Common myeloid progenitor, CD34-positive (primary cell): ENCODE measurements at places on chromosomes 1 and 21.

- no peaks in the 10 kb centered on the region for H3K36me3 ChIP-seq
- H3K27me3 ChIP-seq = no peaks in the 10 kb centered on the region
- no peak for DNase-seq
- no peak overlapping the region for H3K27ac ChIP-seq
- H3K4me1 ChIP-seq = no peaks in the 10 kb centered on the region
Measured at GRCh38 chr1:16117369-16117768, 38.5 kb downstream of the EPHA2 start.

DNA sequence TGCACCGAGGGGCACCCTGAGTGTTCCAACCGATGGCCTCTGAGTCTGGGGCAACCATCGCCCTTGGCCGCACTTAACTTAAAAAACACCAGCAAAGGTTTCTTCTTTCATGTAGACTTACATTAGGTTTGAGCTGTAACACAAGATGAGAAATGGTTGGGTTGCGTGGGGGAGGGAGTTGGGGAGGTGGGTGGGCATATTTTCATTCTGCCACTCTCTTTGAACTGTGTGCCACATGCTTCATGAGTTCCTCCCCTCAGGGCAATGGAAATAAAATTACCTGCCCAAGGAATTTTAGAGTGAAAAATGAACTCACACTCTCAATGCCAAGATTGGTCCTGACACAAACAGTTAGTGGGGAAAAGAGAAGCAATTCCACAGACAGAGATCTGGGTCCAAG is 430.1 kb upstream of the USP24 start:
- H3K4me3 ChIP-seq = no peak overlapping the region
- DNase-seq = no peak
- no peaks in the 10 kb centered on the region for H3K36me3 ChIP-seq
- no peaks in the 10 kb centered on the region for H3K27me3 ChIP-seq
- H3K4me1 ChIP-seq = no peaks in the 10 kb centered on the region
- no peak overlapping the region for H3K27ac ChIP-seq

DNA sequence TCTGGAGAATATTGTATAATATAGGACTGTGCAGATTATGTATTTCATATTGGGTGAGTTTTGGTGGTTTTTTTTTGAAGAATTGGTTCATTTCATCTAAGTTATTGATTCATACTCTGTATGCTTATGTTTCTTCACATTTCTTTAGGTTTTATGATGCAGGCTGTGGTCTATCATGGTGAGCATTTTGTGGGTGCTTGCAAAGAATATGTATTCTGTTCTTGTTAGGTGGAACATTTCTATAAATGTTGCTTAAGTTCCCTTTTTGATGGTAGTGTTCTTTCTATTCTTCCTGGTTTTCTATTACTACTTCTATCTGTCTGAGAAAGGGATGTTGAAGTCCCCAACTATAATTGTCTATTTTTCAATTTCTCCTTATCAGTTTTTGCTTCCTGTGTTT is 42.6 kb downstream of the PKN2 start:
- H3K36me3 ChIP-seq = peaks cover 4% of the 10 kb centered on the region
- peak overlapping the region; percentile 3 for H3K27ac ChIP-seq
- peaks cover 9% of the 10 kb centered on the region for H3K4me1 ChIP-seq

DNA sequence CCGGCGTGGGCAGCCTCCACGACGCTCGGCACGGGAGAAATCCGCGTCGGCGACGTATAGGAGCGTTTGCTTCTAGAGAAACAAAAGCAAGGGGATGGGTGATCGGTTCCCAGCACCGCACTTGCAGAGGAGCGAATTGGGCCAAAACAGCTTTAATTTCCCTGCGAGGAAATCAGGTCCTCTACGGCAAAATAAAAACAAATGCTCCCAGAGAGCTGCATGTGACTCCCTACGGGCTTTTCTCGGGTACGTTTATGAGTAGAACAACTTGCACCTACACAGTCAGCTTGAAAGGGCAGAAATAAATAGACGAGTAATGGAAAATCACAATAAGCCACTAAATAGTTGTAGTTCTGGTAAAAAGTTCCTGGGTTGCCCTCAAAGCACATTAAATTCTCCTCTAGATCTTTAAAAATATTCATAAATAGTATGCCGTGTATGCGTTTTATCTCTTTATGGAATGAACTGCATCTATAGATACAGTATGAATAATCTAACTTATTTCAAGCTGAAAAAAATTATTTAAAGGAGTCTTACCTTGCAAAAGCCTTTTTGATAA is 1.2 kb downstream of the NHLH2 start:
- H3K36me3 ChIP-seq = no peaks in the 10 kb centered on the region
- peaks cover 23% of the 10 kb centered on the region for H3K4me1 ChIP-seq
- no peak overlapping the region for H3K4me3 ChIP-seq
- H3K27me3 ChIP-seq = peaks cover 84% of the 10 kb centered on the region
- DNase-seq = no peak
- no peak overlapping the region for H3K27ac ChIP-seq

DNA sequence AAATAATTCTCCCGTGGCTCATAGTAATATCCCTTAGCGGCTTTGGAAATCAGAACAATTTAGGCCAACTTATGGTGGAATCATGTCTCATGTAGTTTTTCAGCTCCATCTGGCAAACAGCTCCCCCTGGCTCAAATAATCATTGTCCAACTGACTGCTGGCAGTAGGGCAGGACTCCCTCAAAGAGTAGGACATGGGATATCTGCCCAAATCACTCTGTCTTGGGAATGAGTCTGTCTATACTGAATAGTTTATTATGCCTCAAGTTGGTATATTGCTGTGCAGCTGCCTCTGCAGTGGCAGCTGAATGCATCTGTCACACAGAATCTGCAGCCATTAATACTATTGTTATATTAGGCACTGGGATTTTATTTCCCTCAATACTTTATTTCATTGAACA is 255.7 kb downstream of the COL11A1 start:
- H3K27ac ChIP-seq = no peak overlapping the region
- DNase-seq = no peak
- H3K4me3 ChIP-seq = no peak overlapping the region
- H3K27me3 ChIP-seq = no peaks in the 10 kb centered on the region
- H3K36me3 ChIP-seq = no peaks in the 10 kb centered on the region
- H3K4me1 ChIP-seq = no peaks in the 10 kb centered on the region

GRCh38 chr1:54112027-54112426 is 40.8 kb downstream of the CDCP2 start:
- no peaks in the 10 kb centered on the region for H3K27me3 ChIP-seq
- H3K4me3 ChIP-seq = no peak overlapping the region
- no peaks in the 10 kb centered on the region for H3K36me3 ChIP-seq
- H3K4me1 ChIP-seq = no peaks in the 10 kb centered on the region

DNA sequence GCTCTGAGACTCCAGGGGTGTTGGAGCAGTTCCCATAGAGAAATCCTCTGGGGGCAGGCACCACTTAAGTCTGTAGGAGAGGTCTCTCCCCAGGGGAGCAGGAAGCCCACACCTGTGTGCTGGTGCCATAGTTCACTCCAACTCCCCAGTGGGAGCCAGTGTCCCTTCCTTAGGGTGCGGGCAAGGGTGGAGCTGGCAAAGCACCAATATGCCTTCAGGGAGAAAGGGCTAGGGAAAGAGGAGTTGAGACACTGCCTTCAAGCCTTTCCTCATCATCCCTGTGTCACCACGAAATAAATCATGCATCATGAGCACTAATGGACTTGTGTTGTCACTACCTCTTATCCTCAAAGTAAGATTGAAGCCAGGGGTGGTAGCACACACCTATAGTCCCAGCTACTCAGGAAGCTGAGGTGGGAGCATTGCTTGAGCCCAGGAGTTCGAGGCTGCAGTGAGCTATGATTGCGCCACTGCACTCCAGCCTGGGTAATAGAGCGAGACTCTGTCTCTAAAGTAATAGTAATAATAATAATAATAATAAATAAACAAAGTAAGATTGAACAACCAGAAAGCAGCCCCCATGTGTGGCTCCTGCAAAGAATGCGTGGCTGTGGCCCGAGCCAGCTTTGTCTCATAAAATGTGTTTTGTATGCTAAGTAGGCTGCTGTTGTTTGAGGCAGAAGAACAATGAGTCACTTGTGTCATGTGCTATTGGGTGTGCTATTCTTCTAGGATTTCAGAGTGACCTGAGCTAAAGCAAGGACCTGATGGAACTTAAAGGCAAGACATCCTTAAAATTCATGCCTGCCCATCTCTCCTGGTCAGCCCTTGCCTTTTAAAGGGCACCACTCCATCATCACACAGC is 6.7 kb upstream of the TIE1 start:
- H3K4me3 ChIP-seq = no peak overlapping the region
- peak; percentile 18 for DNase-seq
- H3K36me3 ChIP-seq = no peaks in the 10 kb centered on the region
- peaks cover 17% of the 10 kb centered on the region for H3K4me1 ChIP-seq
- no peak overlapping the region for H3K27ac ChIP-seq

- H3K27me3 ChIP-seq = no peaks in the 10 kb centered on the region
- peak overlapping the region; percentile 93 for H3K27ac ChIP-seq
- H3K4me1 ChIP-seq = peaks cover 62% of the 10 kb centered on the region
Measured at GRCh38 chr1:156750191-156750672, 1.2 kb downstream of the HDGF start.

- H3K27ac ChIP-seq = no peak overlapping the region
- no peak overlapping the region for H3K4me3 ChIP-seq
- H3K4me1 ChIP-seq = no peaks in the 10 kb centered on the region
- H3K36me3 ChIP-seq = no peaks in the 10 kb centered on the region
- no peaks in the 10 kb centered on the region for H3K27me3 ChIP-seq
- DNase-seq = no peak
Measured at GRCh38 chr1:175136246-175136645, 56.3 kb downstream of the KIAA0040 start.

DNA sequence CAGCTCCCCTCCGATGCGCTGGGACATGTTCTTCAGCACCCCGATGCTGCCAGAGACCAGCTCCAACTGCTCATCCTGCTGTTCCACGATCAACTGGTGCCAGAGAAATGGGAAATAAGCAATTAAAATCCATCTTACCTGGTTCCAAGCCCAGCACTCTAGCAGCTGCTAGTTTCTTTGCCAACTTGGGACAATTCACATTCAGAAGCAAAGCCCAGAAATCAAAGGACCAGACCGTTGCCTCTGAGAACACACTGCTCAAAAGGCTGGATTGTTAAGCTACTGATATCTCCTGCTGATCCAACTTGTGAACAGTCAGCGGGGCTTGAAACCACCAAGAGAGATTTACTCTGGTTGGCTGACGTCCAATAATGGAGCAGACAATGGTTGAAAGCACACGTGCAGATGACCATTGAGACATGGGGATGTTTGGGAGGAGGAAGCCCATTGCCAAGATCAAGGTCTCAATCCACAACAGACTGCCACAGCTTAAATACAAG is 34.4 kb downstream of the STX6 start:
- H3K27ac ChIP-seq = no peak overlapping the region
- H3K4me1 ChIP-seq = no peaks in the 10 kb centered on the region
- H3K36me3 ChIP-seq = peaks cover 83% of the 10 kb centered on the region
- no peak overlapping the region for H3K4me3 ChIP-seq
- DNase-seq = no peak

DNA sequence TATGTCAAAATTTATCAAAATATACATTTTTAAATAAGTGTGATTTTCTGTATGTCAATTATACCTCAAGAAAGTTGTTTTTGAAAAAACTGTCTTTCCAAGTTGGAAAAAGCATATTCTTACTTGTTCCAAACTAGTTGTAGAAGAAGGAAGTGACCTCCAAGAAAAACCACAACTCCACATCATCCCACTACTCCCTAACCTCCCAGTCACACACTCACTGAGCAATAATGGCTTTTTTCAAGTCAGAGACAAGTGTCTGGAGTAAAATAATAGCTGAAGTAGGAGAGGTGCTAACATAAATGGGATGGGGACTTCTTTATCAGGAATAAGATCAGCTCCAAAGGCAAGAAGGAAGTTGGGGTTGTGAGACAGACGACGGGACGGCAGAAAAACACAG is 13.4 kb downstream of the EPRS1 start:
- no peak overlapping the region for H3K4me3 ChIP-seq
- no peaks in the 10 kb centered on the region for H3K4me1 ChIP-seq
- H3K27me3 ChIP-seq = no peaks in the 10 kb centered on the region
- peak overlapping the region; percentile 55 for H3K27ac ChIP-seq
- peaks cover 49% of the 10 kb centered on the region for H3K36me3 ChIP-seq
- DNase-seq = no peak

DNA sequence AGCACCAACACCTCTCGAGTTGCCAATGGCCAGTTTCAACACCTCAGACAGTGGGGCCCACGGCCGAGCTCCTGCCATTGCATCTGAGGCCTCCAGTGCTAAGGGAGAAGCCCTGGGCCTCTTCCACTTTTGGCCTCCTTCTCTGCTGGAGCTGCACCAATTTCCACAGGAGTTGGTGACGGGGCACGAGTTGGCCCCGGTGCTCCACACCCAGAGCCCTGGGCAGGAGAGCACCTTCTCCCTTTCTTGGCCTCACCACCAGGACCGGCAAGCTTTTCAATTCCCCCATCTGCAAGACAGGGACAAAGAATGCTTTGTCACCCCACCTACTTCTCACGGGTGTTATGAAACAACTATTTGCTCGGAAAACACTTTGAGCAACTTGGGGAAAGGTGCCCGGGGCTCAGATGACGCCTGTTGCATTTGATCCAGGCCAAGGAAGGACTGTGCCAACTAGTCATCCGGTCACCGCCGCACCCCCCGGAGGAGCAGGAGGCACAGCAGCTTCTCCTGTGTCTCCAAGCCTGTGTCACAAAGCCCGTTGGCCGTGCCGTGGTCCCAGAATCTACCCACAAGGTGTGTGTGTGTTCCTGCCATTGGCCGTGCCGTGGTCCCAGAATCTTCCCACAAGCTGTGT is 55.2 kb downstream of the TOMM20 start:
- DNase-seq = no peak
- no peak overlapping the region for H3K4me3 ChIP-seq
- no peak overlapping the region for H3K27ac ChIP-seq
- peaks cover 50% of the 10 kb centered on the region for H3K4me1 ChIP-seq
- no peaks in the 10 kb centered on the region for H3K36me3 ChIP-seq
- no peaks in the 10 kb centered on the region for H3K27me3 ChIP-seq

- peaks cover 47% of the 10 kb centered on the region for H3K4me1 ChIP-seq
- H3K27me3 ChIP-seq = no peaks in the 10 kb centered on the region
- H3K4me3 ChIP-seq = no peak overlapping the region
Measured at GRCh38 chr21:36434144-36434543, 45.8 kb downstream of the CLDN14 start.

- H3K27me3 ChIP-seq = no peaks in the 10 kb centered on the region
- H3K4me3 ChIP-seq = no peak overlapping the region
- DNase-seq = no peak
- no peak overlapping the region for H3K27ac ChIP-seq
- no peaks in the 10 kb centered on the region for H3K4me1 ChIP-seq
Measured at GRCh38 chr1:116717318-116717717, 36.9 kb upstream of the CD2 start.

GRCh38 chr1:157040802-157041201 is 4.7 kb downstream of the ARHGEF11 start:
- peaks cover 6% of the 10 kb centered on the region for H3K4me1 ChIP-seq
- H3K4me3 ChIP-seq = no peak overlapping the region
- H3K27me3 ChIP-seq = no peaks in the 10 kb centered on the region
- H3K36me3 ChIP-seq = no peaks in the 10 kb centered on the region
- no peak overlapping the region for H3K27ac ChIP-seq
- DNase-seq = no peak

- DNase-seq = no peak
- no peaks in the 10 kb centered on the region for H3K27me3 ChIP-seq
- H3K4me1 ChIP-seq = no peaks in the 10 kb centered on the region
- no peak overlapping the region for H3K4me3 ChIP-seq
- H3K27ac ChIP-seq = no peak overlapping the region
Measured at GRCh38 chr1:234222561-234223280, 150.5 kb upstream of the COA6 start.
